ENCODE measurements at places on chromosomes 5 and 9.

DNA sequence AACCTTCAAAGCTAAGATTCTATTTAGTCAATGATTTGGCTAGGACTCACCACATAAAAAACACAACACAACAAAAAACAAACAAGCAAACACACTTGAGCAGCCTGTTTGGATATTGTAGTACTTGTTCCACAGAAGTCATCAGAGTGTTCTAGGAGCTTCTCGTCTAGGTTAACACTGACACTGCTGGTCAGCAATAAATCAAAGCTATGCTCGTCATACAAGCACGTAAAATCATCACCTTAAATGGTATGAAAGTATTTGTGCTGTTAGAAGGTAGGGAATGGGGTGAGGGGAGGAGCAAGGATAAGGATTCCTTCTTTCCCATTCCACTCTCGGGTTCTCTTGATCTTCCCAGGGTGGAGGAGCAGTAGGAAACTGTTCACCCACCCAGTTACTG lies 88.0 kb downstream of the ARL15 start:
- DNase-seq, result no peak

- no peak for DNase-seq
These were observed 146.5 kb downstream of the SYK start for GRCh38 chr9:90948156-90948555.

GRCh38 chr9:131310833-131311554 lies 21.5 kb downstream of the PLPP7 start:
- DNase-seq, result no peak

- DNase-seq, result no peak
These were observed 76.0 kb downstream of the VAV2 start for GRCh38 chr9:133916159-133916541.

GRCh38 chr9:128422783-128423150 lies 2.1 kb downstream of the CERCAM start:
- DNase-seq, result no peak

DNA sequence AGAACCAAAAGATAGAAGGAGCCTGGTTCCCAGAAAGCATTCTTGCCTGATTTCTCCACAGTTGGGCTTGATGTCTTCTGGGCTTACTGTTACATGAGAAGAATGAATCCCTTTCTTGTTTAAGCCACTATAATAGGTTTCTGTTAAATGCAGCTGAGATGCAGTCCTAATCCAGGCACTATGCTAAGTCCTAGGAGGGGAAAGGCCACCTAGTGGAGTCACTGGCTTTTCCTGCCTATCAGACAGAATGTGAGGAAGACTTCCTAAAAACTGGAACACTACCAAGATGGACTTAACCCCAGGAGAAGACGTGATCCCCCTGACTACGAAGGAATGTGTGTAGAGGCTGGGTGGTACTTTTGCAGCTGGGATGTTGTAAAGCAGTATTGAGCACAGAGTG lies 34.3 kb upstream of the FSD1L start:
- DNase-seq, result peak; percentile 47

DNA sequence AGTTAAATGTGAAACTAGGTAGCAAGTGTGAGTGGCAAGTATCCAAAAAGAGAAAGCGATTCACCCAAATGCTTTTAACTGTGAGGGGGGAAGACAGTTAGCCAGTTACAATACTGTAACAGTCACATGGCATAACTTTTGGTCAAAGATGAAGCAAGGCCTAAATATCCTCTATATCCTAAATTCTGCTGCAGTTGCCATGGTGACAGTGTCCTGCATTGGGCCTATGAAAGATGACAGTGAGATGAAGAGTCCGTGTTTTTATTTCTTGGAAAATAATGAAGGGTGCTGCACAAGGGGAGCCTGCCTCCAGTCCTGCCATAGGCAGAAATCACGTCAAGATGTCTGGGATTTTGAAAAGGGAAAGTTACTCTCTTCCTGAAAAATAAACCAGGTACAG lies 534.6 kb downstream of the NTRK2 start:
- DNase-seq, result no peak

DNA sequence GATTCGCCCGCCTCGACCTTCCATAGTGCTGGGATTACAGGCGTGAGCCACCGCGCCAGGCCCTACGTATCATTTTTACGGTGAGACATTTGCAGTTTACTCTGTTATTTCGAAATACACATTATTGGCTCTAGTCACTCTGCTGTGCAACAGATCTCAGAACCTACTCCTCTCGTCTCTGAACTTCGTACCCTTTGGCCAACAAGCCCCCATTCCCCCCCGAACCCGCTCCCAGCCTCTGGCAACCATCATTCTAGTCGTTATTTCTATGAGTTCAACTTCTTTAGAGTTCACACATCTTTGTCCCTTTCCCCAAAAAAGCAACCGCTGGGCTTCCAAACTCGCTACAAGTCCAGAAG lies 735 bp downstream of the PTGR1 start:
- peak; percentile 39 for DNase-seq

GRCh38 chr9:99474186-99474585 lies 252.1 kb downstream of the SEC61B start:
- no peak for DNase-seq

DNA sequence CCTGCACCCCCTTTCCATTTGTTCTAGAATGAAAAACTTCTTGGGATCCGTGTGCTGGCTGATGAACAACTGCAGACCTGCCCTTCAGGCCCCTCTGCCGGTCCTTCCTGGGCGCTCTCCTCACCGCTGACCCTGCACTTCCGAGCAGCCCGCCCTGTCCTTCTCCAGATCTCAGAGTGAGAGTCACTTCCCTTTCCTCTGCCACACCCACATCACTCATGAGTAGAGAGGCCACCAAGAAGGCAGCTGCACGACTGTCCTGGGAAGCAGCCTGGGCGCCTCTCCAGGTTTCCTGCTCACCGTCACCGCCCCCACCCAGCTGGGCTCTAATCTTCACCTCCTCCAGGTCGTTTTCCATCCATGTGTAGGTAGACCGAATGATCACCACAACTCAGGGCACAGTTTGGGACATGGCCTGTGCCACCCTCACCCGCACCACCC lies 35.0 kb upstream of the NSMF start:
- DNase-seq, result no peak

- DNase-seq, result no peak
These were observed 272.1 kb downstream of the HINT1 start for GRCh38 chr5:130893006-130893405.

GRCh38 chr5:67746103-67746502 lies 469.5 kb upstream of the PIK3R1 start:
- no peak for DNase-seq

DNA sequence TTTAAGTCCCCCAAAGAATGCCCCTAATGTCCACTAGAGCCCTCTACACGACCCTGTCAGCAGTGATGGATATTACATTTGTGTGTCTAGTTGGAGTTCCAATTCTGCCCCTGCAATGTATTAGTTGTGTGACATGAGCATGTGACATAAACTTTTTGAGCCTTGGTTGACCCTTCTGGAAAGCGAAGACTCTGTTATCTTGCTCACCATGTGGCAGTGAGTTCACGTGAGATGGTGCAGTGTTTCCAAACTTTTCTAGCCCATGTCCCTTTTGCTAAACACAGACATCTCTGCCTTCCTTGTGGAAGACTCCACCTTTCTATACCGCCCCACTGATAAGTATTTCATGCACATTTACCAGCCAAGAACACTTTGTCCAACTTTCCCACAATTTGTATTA lies 87.0 kb upstream of the BOD1 start:
- DNase-seq, result no peak

- peak; percentile 57 for DNase-seq
These were observed 159.4 kb upstream of the PITX1 start for GRCh38 chr5:135193213-135194125.

DNA sequence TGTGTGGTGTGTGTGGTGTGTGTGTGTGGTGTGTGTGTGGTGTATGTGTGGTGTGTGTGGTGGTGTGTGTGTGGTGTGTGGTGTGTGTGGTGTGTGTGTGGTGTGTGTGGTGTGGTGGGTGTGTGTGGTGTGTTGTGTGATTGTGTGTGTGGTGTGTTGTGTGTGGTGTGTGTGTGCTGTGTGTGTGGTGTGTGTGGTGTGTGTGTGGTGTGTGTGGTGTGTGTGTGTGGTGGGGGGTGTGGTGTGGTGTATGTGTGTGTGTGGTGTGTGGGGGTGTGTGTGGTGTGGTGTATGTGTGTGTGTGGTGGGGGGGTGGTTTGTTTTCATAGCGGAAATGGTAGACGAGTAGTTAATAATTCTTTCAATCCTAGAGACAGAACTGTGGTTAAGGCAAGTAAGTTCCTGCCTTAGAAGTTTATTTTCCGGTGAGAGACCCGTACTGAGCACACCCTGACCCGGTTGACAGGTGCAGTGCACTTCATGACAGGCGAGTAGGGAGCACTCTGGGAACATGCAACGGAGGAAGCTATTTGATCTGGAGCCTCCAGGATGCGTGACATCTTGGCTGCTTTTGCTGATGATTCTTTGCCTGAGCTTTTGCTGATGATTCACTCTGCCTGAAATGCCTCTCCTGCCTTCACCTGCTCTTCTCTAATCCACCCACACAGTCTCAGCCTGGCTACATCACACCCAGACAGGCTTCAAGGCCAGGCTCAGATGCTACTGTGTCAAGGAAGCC lies 21.7 kb upstream of the FAT2 start:
- DNase-seq, result no peak

- no peak for DNase-seq
These were observed 13.1 kb upstream of the MAP3K1 start for GRCh38 chr5:56802205-56802604.

- no peak for DNase-seq
These were observed 28.9 kb upstream of the GLIS3 start for GRCh38 chr9:4328723-4329122.

- peak; percentile 11 for DNase-seq
These were observed 215.4 kb upstream of the TLX3 start for GRCh38 chr5:171093598-171093997.

DNA sequence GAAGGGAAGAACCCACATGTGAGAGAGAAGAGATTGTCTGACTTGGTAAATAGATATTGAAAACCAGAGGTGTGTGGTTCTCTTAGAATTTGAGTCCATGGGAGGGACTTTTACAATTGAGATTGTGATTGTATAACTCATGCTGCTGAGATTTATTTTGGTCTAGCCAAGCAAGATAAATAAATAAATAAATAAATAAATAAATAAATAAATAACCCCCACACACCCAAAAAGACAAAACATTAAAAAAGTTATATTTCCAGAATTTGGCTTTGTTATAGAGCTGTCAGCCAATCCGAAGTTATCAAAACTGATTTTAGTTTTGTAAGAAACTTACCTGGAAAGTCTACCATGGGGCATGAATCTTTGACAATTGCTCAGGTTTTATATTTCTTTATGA lies 416.6 kb downstream of the ZSWIM6 start:
- no peak for DNase-seq

GRCh38 chr5:147179562-147180147 lies 55.2 kb upstream of the STK32A start:
- DNase-seq, result no peak

GRCh38 chr5:8176101-8176693 lies 307.2 kb downstream of the MTRR start:
- peak; percentile 2 for DNase-seq

DNA sequence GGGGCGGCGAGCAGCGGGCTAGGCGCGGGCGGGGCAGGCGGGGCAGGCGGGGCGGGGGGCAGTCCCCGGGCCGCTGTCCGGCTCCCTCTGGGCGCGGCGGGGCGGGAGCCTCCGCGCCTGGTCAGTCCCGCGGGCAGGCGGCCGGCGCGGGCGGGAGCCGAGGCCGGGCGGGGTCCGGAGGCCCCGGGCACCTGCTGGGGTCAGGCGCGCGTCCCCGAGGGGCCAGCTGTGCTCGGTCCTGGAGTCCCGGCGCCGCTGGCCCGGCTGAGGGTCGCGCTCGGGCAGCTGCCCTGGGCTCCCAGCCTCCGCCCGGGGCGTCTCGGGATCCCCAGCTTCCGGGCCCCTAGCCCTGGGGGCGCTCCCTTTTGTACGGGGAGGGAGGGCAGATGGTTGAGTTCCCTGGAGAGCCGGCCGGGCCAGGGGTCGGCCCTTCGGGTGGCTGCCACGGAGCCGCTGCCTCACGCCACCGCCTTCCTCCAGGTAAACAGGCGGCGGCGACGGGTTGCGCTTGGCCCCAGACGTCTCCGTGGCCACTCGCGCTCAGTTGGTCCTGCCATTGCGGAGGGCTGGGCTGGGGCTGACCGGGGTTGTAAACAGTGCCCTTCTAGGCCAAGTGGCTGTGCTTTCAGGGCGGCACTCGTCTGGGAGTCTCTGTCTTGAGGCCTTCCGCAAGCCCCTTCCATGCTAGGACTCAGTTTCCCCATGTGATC lies 473 bp downstream of the ZBTB34 start:
- peak; percentile 33 for DNase-seq

DNA sequence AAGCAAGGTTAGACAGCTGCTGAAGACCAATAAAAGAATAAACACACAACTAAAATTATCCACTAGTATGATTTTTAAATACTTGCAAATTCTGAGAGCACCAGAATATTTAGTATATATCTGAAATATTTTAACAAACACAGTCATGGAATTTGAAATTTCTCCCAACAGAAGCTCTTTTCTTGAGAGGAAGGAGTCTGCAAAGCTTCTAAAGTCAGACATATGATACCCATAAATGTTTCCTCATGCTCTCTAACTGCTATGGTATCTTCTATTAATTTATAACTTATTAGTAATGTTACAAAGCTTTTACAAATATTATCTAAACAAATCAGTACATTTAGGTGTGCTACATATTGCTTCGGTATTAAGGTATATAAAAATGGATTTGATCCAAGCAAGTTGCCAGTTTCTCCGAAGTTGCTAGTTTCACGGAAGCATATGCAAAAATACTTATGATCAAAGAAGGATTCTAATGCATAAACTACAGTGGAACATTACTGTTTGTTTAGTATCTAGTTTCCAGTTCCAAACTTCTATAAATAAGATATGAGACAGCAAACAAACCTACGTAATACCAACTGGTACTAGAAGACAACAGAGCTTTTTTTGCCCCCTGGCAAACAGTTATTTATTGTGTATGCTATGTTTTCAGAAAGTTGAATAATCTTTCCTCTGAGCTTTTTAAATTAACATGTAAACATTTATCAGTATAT lies 22.0 kb downstream of the FNIP1 start:
- no peak for DNase-seq

DNA sequence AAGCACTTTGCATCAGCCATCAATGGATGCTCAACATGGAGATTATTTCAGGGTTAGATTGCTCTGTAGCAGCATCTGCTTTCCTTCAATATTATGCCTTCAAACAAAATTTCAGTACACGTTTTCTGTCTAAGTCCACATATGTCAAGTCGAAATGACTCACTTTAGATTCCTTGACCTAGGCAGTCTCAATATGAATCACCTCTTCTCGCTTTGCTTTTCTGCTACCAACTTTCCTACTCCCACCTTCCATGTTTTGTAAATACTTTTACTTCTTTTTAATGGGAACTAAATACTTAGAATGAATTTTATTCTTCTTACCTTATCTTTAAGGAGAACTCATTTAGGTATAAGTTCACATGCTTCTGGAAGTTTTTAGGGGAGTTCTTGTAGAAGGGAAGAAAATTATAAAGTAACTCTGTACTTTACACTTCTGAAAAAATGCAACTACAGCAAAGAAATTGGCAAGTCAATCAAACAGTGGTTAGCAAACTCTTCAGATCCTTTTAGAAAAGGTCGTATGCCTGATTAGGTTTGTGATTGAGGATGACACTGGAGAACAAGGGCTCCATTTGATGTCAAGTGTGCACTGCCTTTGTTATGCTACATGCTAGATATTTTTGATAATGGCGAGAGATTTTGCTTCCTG lies 478.5 kb upstream of the SMARCA2 start:
- DNase-seq, result no peak

All from EL (cell line).